ENCODE measurements at places on chromosomes 2 and 18. TPM values are rescaled to one million over a fixed set of nuclear protein-coding genes. Genes with fewer than 3 reads are reported as not detected.

- H3K27me3 ChIP-seq, result no peaks in the 10 kb centered on the region
- peak; percentile 51 for DNase-seq
- H3K4me3 ChIP-seq, result no peak overlapping the region
- no peak overlapping the region for H3K27ac ChIP-seq
- peaks cover 4% of the 10 kb centered on the region for H3K4me1 ChIP-seq
- peaks cover 7% of the 10 kb centered on the region for H3K36me3 ChIP-seq
Measured at GRCh38 chr18:24080861-24081260, 58.0 kb upstream of the CABYR start.

GRCh38 chr2:23760736-23761135 lies 166.2 kb downstream of the ATAD2B start:
- no peak overlapping the region for H3K4me3 ChIP-seq
- no peaks in the 10 kb centered on the region for H3K4me1 ChIP-seq
- H3K27ac ChIP-seq, result no peak overlapping the region
- H3K36me3 ChIP-seq, result peaks cover 37% of the 10 kb centered on the region
- no peak for DNase-seq
- H3K27me3 ChIP-seq, result no peaks in the 10 kb centered on the region

DNA sequence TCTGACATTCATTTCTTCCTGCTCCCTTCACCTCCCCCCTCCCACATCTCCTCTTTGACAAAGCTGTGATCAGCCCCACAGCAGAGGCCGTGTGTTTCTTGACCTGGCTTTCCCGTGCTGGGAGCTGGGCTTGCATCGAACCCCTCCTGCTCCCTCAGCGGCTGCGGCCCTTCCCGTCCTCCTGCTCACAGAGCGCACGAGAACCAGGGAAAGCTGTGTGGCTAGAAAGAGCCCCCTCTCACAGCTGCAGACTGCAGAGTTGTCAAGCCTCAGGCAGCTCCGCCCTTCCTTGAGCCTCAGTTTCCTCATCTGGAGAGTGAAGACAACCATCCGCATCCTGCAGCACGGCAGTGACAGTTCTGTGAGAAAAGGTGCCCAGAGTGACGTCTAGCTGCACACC lies 65.7 kb upstream of the GLI2 start:
- no peaks in the 10 kb centered on the region for H3K27me3 ChIP-seq
- H3K36me3 ChIP-seq, result no peaks in the 10 kb centered on the region
- H3K4me1 ChIP-seq, result no peaks in the 10 kb centered on the region
- DNase-seq, result no peak

The RTP5 gene
- 0.66 TPM for total RNA-seq

The SULT1C4 gene
- total RNA-seq, result 3.6 TPM
